ENCODE measurements at places on chromosomes 5 and 9.
A peak's percentile ranks its signal among the peaks of the same experiment; 100 is the strongest.

DNA sequence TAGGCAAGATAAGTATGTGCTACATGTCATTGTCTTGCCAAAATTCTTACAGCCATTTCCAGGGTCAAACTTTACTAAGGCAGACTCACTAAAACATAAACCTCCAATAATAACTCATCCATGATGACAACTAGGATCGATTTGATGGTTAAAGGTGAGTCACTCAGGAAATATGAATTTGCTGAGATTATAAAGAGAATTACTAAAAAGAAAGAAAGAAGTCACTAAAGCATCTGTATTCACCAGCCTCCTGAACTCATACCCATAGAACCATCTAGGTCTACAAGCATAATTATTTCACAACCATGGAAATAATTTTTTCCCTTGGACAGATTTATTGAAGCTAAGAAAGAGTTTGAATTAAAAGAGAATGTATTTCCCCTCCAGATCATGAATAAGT lies 258.6 kb downstream of the TLE1 start:
- peak; percentile 62 for DNase-seq

- DNase-seq, result no peak
These were observed 102.1 kb upstream of the DMRT1 start for GRCh38 chr9:739362-739761.

GRCh38 chr9:111831371-111832108 lies 36.8 kb upstream of the SHOC1 start:
- no peak for DNase-seq

GRCh38 chr5:92242170-92242569 lies 859.1 kb upstream of the ARRDC3 start:
- DNase-seq, result no peak

GRCh38 chr5:146059460-146060220 lies 45.7 kb downstream of the PLAC8L1 start:
- no peak for DNase-seq

DNA sequence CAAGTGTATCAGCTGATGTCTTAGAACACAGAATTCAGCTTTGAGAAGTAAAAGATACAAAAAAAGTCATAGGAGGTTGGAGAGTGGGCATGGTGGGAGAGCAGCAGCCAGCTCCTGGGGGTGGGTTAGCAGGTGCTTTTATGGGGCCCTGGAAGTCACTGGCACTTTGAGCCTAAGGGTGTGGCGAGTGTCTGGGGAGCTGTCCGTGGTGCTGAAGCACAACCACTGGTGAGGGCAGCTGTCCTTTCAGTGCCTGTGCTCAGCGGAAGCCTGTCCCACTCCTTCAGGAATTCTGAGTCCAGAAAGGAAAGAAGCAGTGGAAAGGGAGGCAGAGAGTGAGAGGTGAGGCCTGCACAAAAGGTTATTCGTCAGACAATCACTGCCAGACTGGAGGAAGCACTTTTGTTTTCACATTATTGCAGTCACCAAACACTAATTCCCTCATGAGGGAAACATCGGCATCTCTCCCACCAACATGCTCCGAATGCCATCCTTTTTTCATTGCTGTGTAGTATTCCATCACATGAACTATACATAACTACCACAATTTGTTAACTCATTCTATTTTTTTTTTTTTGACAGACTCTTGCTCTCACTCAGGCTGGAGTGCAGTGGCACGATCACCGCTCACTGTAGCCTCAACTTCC lies 59.4 kb upstream of the RAPGEF1 start:
- DNase-seq, result no peak

- no peak for DNase-seq
These were observed 135.5 kb downstream of the FBN2 start for GRCh38 chr5:128402506-128402905.

DNA sequence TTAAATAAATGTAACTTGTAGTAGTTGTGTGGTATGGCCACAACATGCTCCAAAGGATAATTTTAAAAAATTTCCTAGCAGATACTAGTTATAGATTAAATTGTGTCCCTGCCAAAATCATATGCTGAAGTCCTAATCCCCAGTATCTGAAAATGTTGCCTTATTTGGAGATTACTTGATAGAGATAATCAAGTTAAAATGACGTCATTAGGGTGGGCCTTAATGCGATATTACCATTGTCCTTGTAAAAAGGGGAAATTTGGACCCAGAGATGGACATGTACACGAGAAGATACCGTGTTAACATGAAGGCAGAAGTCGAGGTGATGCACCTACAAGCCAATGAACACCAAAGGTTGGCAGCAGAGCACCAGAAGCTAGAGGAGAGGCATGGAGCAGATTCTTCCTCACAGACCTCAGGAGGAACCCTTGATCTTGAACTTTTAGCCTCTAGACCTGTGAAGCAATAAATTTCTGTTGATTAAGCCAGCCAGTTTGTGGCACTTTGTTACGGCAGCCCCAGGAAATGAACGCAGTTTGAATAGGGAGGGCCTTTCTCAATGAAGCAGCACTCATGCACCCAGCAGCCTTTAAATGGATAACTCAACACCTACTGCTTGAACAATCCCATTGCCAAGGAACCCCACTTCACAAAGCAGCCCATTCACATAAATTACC lies 148.9 kb downstream of the ARHGAP26 start:
- DNase-seq, result no peak

DNA sequence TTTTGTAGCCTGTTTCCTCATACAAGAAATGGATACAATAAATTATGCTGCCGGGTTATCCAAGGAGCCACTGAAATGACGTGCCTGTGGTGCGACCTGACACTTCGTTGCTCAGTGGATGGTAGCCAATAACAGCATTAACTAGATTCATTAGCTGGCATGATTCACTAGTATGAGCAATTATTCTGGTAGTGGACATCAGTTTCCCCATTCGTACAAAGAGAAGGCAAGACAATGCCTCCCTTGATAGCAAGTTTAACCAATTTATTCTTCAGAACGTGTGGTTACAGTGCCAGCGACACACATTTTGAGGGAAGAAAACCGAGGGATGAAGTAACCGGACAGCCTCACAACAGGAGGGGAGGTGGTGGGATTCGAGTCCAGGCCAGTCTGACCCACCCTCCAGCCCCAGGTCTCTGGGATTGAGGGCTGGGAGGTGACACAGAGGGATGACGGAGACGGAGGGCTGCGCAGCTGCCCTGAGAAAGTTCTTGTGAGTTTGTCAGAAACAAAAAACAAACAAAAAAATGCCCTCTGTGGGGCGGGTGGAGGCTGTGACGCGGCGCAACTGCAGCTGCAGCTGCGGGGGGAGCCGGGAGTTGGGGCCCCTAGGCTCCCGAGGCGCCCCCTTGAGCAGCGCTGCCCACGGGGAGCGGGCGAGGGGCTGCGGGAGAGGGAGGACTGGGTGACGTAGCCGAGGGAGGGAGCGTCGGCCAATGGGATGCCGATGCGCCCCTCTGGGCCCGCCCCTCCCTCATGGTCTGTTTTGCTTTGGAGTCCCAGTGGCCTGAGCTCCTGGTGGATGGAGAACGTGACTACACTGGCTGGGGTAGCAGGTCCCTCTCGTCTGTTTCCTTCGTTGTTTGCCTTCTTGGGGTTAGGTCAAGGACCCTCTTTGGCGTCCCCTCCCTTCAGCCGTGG lies 10.9 kb downstream of the LHX2 start:
- no peak for DNase-seq

- peak; percentile 53 for DNase-seq
These were observed 513.1 kb downstream of the PDE4D start for GRCh38 chr5:59380350-59380951.

GRCh38 chr5:60495644-60496520 lies 204.1 kb downstream of the DEPDC1B start:
- no peak for DNase-seq

GRCh38 chr9:136441191-136441680 lies 1.6 kb upstream of the INPP5E start:
- DNase-seq, result no peak

DNA sequence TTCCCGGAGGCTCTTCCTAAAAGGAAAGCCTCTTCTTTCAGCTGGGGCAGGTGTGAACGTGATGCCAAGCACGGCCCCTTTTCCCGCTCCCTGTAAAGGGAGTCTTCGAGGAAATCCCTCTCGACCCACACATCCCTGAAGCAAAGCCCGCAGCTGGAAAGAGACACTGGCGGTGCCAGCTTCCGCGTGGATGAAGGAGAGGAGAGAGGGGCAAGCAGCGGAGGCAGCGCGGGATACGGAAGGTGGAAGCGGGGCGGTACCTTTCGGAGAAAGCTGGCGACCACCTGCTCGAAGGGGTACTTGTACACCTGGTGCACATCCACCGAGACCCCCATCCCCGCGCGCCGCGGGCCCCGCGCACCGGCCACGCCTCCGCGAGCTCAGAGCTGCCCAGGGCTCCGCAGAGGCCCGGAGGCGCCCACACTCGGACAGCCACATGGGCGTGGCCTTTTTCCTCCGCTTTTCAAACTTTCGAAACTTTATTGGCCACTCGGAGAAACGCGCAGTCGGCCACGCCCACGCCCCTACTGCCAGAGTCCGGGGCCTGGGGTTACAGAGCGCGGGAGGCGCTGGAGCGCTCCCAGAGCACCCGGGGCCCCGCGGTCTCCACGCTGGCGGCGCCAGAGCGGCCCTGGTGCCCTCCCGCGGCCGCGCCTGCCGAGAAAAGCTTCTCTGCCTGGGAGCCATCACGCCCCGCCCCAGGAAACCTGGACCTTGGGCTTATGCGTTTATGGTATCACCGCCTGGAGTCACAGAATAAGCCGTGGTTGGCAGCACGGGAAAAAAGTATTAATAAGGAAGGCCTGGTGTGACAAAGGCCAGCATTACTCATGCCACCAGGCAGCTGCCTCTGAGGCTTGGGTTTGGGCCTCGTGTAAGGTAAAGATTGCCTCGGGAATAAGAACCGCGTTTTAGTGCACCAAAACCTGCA lies at the start of gene PRELID2:
TSS of gene PRELID2 (minus strand) at position 426 of the 931 bp plus-strand sequence. CDS start at position 335, 91 bp downstream.
- DNase-seq, result peak; percentile 75

- no peak for DNase-seq
These were observed 54.3 kb downstream of the NR3C1 start for GRCh38 chr5:143349177-143349576.
